ENCODE measurements at places on chromosomes 13 and 19. TPM values are rescaled to one million over a fixed set of nuclear protein-coding genes. Genes with fewer than 3 reads are reported as not detected.

DNA sequence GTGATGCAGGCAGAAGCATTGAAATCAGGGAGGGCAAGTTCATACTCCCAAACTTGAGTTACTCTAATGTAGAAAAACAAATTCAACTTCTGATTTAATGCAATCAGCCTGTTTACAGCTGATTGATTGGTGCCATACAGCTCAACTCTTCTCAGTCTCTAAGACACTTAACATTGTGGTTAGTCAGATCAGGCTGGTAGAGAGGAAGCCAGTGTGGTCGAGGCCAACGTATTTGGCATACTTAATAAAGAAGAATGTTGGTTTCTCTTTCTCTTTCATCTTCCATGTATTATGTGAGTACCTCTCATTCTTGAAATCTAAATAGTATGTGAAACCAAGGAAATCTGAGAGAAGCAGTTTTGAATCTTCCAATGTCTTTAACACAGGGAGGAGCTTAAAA lies 255.0 kb upstream of the SLITRK1 start:
- no peak for DNase-seq

- DNase-seq, result no peak
Observed at GRCh38 chr19:55253842-55254624, 4.8 kb downstream of the PPP6R1 start.

- DNase-seq, result no peak
Observed at GRCh38 chr13:58630794-58631193, 999.2 kb downstream of the PCDH17 start.

DNA sequence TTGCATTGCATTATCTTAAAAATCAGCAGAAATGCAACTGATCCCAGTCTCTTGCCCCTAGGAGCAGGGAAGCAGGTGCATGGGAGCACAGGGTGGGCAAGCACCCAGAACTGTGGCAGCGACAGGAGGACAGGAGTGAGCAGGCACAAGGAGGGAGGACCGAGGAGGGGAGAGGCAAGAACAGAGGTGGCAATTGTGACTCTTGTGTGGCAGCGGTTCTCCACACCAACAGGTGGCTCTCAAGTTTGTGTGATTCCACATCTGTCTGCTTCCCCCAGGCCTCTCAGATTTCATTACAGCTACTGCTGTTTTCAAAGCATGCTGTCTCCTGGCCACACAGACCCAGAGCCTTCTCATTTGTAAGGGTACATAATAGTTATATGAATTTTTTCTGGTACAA lies 108.5 kb downstream of the STK24 start:
- DNase-seq, result no peak

Gene PAF1
- 31.7 TPM for total RNA-seq

Gene HSD11B1L
- total RNA-seq, result 11.8 TPM

DNA sequence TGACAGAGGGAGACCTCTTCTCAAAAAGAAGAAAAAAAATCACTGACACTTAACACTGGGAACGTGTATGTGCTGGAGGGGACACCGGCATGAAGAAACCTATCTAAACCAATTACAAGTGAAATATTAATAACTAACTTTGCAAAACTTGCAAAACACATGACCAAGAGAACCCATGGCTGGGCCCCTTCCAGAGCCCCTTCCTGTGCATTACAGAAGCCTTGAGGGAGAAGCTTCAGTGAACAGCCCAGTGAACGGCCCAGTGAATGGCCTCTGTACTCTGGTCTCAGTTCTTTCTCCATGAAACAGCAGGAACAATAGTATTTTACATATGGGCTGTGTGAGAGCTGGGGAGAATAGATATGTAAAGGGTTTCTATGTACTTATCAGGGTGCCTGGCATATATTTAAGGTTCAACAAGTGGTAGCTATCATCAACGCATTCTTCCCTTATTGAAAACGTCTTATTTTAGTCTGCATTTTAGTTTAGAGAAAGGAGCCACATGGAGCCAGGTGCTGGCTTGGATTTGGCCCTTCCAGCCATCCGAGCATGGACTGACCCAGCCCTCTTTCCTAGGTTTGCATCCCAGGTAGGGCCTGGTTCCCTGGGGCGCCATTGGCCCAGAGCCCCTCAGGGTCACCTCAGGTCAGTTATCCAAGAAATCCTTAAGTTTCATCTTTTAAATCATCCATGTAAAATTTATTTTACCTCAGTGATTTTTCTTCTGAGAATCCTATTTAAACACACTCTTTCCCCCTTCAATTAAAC lies 54.5 kb downstream of the CCDC70 start:
- no peak for DNase-seq

GRCh38 chr19:12145348-12145747 lies 5.2 kb upstream of the ZNF20 start:
- no peak for DNase-seq

DNA sequence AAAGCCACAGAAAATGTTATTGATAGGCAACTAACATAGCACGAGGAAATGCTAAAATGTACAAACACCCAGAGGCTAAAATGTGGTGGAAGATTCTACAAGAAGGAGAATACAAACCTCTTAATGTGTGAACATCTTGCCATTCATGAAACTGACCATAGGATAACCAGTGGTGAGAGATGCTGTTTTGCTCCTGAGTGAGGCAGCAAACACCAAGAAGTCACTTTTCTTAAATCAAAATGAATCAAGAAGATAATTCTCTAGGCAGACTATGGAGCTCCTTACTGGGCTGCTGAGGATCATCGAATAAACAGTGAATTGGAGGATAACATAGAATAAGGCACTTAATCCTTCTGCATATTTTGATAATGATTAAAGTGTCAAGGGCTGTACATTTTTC lies 375.4 kb upstream of the SLITRK6 start:
- DNase-seq, result no peak

Measured in endothelial cell (in vitro differentiated cells).